Activated T-helper 1 cell treated with anti-CD3 and anti-CD28 coated beads, Interleukin-2, amount 50 U/mL, for 16 hours (primary cell): ENCODE measurements at places on chromosomes 3 and 15.

GRCh38 chr3:186789554-186790260 lies 6.3 kb downstream of the EIF4A2 start:
- DNase-seq = no peak

DNA sequence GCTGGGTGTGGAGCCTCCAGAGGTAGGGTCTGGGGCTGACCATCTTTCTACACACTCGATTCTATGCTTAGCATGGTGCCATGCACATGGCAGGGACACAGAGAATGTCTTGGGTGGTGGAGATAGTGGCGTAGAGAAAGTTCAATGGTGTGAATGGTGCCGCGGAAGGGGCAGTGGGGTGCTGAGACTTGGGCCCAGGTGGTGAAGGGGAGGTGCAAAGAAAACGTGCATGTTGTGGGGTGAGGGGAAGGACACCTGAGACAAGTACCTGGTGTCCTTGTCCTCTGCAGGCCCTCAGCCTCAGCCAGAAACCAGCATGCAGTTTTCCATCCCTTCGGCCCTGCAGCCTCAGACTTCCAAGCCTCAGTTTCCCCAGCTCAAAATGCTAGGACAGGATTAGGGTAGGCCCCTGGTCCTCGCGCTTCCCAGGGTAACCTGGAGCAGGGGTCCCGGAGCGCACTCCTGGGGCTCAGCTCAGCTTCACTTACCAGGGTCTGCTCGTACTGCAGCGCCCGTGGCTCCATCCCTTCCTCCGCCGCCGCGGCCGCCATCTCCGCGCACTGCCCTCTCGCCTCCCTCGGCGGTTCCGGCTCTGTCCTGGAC lies 375 bp downstream of the CLCN2 start:
- no peak for DNase-seq

DNA sequence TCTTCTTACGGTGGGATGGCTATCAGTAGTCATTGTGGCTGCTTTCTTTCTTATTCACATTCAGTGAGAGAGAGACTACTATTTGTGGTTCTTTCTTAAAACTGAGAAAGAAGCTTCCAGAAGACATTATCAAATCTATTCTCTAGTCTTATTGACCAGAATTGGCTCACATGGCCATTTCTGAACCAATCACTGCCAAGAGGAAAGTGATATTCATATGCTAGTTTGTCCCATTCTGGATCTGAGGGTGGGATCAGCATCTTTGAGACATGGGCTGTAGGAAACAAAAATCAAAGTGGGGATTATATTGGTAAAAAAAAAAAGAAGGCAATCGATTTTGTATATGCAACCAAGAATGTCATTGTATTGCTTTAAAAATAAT lies 106.4 kb upstream of the RASGRP1 start:
- no peak for DNase-seq

GRCh38 chr3:189410522-189410921 lies 220.7 kb upstream of the TP63 start:
- no peak for DNase-seq

- no peak for DNase-seq
Measured at GRCh38 chr3:32818229-32818969, 602 bp downstream of the TRIM71 start.

- no peak for DNase-seq
Measured at GRCh38 chr3:178393824-178394223, 142.4 kb upstream of the KCNMB2 start.

- DNase-seq = no peak
Measured at GRCh38 chr15:80599359-80599758, 95.8 kb upstream of the ABHD17C start.

DNA sequence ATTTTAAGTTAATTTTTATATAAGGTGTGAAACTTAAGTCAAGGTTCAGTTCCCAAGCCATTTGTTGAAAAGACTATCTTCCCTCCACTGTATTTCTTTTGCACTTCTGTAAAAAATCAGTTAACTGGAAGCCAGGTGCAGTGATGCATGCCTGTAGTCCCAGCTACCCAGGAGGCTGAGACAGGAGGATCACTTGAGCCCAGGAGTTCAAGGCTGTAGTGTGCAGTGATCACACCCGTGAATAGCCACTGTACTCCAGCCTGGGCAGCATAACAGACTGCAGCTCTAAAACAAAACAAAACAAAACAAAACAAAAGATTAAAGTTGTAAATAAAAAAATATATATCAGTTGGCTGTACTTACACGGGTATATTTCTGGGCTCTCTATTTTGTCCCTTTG lies 33.1 kb upstream of the SEC22A start:
- no peak for DNase-seq

DNA sequence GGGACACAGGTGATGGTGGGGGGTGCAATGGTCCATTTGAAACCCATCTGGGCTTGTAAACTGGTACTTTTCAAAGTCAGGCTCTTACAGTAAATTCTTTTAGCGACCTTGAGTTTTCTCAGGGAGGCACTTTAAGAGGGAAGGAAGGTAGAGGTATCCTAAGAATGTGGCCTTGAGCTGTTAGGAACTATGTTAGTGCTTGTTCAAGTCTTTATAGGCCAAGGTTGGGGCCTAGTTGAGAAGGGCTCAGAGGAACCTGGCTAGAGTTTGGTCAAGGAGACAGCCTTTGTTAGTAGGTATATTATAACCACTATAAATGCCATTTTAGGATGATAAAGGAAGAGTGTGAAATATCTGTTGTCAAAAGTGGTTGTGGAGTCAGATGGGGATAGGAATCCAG lies 9.2 kb upstream of the CCK start:
- no peak for DNase-seq

GRCh38 chr3:33831053-33831452 lies 32.6 kb downstream of the PDCD6IP start:
- no peak for DNase-seq

GRCh38 chr15:69725275-69725674 lies 272.7 kb downstream of the RPLP1 start:
- no peak for DNase-seq

GRCh38 chr3:149343951-149344350 lies 10.5 kb upstream of the TM4SF18 start:
- no peak for DNase-seq

DNA sequence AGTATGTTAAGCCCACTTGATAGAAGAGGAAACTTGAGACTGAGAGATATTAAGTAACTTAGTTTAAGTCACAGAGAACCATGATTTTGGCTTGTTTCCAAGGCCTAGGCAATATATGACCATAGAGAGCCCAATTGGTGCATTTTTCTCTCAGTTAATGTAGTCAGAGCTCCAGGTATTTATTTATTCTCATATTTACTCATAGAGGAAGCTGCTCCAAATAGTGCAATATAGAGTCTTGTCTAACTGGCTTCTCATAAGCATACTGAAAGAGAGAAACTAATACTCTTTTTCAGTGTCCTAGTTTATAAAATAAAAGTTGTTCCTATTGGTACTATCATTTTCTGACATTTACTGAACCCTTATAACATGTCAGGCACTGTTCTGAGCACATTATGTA lies 15.2 kb downstream of the TRNT1 start:
- no peak for DNase-seq

- no peak for DNase-seq
Measured at GRCh38 chr3:184338511-184338945, 1.1 kb downstream of the FAM131A start.

DNA sequence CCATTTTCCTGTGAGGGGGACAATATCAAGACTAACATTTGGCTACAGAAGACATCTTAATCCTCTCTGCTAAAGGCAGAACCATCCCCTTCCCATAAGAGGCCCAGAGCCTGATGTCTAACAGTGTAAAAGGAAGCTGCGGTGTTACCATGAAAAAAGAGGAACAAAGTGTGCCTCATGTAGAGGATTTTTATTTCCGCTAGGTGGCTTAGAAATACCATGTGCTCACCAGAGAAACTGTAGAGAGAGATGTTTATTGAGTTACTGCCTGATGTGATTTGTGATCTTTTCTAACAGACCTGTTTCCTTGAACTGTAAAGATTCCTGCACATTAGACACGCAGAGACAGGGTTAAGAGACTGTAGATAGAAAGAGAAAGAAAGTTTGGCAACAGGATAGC lies 22.0 kb downstream of the OR5H15 start:
- DNase-seq = no peak

- DNase-seq = no peak
Measured at GRCh38 chr3:194930377-194931204, 244.9 kb downstream of the FAM43A start.

DNA sequence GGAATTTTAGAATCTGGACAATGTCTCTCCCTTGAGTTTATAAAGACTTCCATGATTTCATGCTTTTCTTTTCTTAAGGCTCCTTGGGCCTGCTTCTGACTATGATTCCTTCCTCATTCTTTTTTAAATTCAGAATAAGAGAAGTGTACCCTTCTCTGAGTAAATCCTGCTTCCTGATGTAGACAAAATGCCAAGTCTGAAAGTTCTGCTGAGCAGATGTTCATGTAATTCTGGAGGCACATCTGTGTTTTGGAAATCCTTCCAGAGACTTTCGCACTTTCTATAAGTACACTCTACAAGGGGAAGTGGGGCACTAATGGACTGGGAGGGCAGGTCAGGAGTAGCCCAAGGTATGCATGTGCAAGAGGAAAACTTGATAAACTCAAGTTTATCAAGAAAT lies 24.8 kb downstream of the TPM1 start:
- DNase-seq = no peak

- DNase-seq = no peak
Measured at GRCh38 chr15:37058316-37058985, 41.9 kb downstream of the MEIS2 start.

GRCh38 chr3:76525726-76526125 lies 514.2 kb upstream of the ROBO2 start:
- no peak for DNase-seq

GRCh38 chr3:52923963-52924362 lies 26.6 kb upstream of the STIMATE start:
- no peak for DNase-seq

DNA sequence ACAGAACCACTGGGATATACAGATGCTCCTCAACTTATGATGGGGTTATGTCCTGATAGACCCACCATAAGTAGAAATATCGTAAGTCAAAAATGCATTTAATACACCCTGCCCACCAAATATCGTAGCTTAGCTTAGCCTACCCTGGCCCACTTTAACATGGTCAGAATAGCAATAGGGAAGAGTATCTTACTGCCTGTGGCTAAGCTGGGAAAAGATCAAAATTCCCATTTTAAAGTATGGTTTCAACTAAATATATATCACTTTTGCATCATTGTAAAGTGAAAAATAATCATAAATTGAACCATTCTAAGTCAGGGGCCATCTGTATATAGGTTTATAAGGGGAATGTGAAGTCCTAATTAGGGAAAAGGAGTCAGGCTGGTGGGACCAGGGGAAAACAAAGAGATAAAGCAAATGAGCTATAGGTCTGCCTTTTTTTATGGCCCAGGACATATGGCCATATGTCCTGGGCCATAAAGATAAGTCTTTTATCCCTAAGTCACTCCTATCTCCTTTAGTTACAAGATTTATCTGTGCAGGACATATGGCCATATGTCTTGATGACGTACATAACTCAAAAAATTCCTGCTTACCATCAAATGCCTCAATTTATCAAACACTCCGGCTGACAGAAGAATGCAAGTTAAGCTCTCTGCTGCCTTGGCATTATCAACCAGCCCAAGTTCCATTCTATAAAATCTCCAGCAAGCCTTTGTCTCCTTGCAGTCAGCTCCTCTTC lies 11.2 kb downstream of the RTP3 start:
- DNase-seq = no peak

DNA sequence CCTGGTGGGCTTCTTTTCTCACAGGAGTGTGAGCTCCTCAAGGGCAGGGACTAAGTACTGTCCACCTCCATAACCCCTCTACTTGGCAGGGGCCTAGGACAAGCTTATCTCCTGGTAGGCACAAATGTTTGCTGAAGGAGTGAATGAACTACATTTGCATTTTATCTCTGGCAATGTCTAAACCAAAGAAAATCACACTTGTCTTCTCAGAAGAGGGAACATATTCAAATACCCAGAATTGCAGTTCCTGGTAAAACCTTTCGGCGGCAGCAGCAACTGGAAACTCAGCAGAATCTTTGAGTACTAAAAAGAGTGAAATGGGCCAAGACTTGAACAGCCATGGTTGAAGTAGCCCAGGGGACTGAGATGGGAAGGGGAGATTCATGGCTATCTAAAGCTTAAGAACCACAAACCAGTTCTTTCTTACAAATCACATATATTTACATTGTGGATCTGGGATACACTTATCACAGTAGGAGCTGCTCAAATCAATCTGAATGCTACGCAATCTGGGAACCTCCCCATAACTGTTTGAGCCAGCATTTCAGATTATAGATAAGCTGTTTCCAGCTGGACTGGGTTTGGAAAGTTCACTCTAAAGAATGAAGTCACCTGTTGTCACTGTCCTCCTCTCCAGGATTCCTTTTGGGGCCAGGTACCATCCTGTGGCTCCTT lies 18.7 kb upstream of the PTPN9 start:
- DNase-seq = no peak

- DNase-seq = no peak
Measured at GRCh38 chr15:45185903-45186770, 1.6 kb downstream of the SHF start.

GRCh38 chr3:57856675-57857074 lies 100.6 kb downstream of the SLMAP start:
- no peak for DNase-seq

DNA sequence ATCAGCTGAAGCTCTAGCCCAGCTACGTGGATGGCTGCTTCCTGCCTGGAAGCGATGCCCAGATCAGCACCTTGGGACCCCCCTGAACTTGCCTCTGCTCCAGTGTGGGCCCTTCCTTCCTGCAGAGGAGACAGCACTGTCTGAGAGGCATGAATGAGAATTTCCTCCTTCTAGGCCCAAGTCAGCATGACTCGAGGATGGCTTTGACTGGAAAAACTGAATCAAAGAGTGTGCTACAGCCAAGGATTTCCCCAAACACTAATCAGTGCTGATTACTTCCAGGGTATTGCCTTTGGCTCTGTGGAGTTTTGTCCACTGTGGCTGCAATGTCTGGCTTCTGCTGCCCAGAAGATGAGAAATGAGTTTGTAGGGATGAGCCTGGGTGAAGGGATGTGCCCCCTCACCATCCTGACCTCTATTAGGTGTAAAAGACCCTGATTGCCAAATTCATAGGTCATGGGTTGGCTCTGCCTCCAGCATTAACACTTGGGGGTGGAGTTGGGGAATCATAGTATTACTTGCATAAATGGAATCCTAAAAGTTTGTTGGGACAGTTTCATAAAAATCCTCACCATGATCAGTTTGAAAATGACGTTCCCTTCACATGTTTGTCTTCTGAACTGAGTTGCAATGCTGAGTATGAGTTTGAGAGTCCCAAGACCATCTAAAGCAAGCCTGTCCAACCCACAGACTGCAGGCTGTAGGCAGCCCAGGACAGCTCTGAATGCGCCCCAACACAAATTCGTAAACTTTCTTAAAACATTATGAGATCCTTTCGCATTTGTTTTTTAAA lies 36.7 kb downstream of the FLNB start:
- DNase-seq = no peak

GRCh38 chr3:33929813-33930212 lies 131.4 kb downstream of the PDCD6IP start:
- DNase-seq = no peak

DNA sequence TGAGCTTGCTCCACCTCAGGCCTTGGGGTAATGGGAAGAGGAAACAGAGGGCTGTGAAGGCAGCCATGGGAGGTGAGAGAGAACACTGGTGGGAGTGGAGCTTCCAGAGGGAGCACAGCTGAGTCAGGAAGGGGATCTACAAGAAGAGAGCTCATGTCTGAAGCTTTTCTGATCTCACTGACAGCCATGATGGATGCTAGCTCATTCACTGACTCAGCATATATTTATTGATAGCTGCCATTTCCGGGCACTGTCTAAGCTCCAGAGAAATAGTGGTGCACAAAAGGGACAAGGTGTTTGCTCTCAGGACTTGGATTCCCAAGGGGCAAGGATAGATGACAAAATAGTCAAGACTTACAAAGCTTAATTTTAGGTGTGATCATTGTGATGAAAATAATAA lies 218.8 kb downstream of the CLSTN2 start:
- DNase-seq = no peak
